ENCODE measurements at places on chromosomes 12 and 14.
A peak's percentile ranks its signal among the peaks of the same experiment; 100 is the strongest.

DNA sequence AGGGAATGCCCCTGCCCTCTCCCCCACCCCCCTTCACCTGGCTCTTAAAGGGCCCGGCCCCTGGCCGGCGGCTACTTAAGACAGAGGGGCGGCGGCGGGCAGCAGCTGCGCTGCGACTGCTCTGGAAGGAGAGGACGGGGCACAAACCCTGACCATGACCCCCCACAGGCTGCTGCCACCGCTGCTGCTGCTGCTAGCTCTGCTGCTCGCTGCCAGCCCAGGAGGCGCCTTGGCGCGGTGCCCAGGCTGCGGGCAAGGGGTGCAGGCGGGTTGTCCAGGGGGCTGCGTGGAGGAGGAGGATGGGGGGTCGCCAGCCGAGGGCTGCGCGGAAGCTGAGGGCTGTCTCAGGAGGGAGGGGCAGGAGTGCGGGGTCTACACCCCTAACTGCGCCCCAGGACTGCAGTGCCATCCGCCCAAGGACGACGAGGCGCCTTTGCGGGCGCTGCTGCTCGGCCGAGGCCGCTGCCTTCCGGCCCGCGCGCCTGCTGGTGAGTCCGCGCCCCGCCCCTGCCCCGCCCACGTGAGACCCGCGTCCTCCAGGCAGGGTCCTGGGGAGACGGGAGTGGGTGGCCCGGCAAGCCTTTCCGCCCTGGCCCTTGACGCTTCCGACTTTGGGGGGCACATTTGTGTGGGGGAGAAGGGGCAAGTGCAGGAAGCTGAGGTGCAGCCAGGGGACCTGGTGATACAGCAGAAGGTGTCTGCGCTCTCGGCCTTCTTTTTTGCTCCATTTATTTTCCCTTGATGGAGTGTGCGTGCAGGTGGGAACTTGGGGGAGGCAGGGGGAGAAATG lies at the start of gene IGFBP6:
TSS of gene IGFBP6 (plus strand) at position 104 of the 790 bp plus-strand sequence. CDS start at position 155, 51 bp downstream.
- DNase-seq = no peak

- no peak for DNase-seq
Observed at GRCh38 chr12:67885375-67886169, 103.7 kb upstream of the IFNG-AS1 start.

DNA sequence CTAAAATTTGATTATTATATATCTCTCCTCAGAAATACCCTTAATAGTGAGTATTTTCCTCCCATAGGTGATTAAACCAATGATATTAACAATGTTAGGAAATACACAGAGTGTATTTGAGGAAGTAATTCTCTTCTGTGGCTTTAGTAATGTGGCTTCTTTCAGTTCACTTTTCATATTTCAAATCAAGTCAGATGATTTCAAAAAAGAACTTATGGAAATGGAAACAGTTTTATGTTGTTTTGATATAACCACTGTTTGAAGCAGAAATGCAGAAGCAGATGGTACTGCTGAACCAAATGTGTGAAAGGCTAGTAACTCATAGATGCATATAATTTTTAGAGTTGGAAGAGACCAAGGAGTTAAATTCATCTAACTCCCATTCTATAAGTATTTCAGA lies 1.9 kb upstream of the GPR33 start:
- no peak for DNase-seq

DNA sequence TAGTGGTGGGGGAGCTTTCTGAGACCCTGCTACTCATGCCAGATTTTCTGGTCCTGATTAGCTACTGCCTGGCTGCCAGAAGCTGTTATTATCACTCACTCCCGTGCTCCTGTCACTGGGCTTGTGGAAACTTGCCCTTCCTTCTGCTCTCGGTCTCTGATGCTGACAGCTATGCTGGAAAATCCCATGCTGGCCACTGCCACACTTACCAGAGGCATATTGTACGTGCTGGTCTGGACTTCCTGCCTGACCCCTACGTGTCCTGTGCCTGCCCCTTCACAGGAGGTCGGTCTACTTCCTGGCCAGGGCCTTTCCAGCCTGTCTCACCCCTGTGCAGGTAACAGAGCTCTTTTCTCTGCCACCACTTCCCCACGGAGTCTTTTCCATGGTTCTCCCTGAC lies 149.4 kb upstream of the PLEKHG7 start:
- DNase-seq = no peak

- DNase-seq = no peak
Observed at GRCh38 chr14:37924622-37925021, 283.1 kb upstream of the SSTR1 start.

DNA sequence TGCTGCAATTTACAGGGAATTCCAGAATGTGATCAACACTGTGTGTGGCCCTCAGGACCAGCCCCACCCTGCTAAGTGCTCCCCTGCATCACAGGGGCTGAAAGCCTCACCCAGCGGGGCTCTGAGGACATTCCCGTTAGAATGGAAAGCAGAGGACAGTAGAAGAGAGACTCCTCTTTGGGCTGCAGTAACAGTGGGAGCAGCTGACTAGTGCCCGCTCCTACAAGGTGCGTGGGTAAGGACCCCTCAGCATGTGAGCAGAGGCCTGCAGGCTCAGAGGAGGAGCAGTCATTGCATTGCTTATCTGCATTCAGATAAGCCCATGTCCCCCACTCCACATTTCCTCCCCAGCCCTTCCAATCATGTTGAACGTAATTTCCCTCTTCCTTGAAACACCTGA lies 120.1 kb downstream of the ITPR2 start:
- no peak for DNase-seq

GRCh38 chr14:69325086-69325485 lies 65.1 kb downstream of the GALNT16 start:
- DNase-seq = no peak

GRCh38 chr12:51512438-51512837 lies 78.6 kb upstream of the SCN8A start:
- DNase-seq = no peak

- no peak for DNase-seq
Observed at GRCh38 chr14:102516531-102517391, 7.2 kb upstream of the ANKRD9 start.

- DNase-seq = no peak
Observed at GRCh38 chr14:20732979-20733635, 12.6 kb upstream of the EDDM3A start.

DNA sequence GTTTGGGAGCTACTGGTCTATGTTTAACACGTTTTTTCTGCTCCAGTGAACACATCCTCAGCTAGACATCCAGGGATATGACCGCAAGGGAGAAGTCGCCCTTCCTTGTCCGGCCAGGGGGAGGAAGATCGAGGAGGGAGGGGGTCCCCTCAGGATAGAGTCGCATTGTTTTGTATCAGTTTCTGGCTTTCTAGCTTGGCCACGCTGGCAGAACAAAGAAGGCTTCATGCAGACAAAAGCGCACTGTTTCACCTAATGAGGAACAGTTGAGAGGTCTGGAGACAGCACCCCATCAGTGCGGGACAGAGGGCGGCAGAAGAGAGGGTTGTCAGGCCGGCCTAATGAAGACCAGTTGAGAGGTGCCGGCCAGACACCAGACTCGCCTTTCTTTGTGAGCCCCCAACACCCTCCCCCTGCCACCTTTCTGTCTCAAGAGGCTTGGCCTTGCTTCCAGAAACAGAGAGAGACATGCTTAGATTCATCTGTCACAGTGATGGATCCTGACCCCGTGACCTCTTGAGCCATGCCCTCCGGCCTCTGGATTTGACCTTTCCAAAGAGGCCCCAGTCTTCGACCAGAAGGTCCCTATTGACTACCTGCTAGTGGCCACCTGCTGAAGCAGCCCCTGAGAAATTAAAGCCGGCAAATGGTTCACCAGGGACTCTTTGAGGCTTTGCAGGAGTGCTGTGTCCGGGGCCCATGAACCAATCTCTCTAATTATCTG lies 254.7 kb upstream of the TBX3 start:
- DNase-seq = no peak

- DNase-seq = peak; percentile 79
Observed at GRCh38 chr12:113933201-113933786, 32.8 kb downstream of the RBM19 start.

DNA sequence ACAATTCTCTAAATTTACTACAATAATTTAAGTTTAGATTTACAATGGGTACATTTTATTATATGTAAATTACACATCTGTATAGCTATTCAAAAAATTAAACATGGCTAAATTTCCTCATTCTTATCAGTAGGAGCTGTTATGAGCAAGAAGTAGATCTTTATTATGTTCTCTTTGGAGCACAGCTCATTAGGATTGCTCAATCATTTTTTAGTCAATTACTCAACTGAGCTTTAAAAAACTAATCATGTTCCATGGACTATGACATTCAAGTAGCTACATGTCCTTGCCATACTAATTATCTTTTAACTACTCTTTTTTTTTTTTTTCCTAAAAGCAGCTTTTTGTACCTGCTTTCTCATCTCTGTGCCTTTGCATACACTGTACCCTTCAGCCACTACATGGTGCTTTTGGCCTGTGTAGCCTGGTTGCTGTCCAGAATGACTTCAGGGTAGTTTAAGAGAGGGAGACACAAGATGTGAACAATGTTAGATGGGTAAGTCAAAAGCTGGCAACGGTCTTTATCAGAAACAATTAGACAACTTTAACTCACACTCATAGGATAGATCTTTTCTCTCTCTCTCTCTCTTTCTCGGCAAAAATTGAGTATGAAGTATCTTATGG lies 69.0 kb downstream of the SSPN start:
- DNase-seq = no peak

DNA sequence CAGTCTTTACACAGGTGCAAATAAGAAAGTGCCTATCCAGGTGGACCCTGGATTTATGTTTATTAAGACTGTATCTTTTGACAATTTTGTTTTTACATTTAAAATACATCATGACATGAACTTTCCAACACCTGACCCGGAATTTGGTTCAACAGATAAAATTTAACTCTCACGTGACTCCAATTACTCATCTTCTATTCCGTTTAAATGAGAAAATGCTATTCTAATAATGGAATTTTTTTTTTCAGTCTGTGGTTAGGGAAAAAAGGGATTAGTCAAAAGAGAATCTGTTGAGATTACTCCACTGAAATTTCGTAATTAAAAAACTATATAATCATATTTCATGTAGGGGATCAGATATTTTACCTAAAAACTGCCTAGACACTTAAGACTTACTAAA lies 11.1 kb downstream of the VPS37B start:
- DNase-seq = no peak

GRCh38 chr14:105629886-105630215 lies 103.5 kb downstream of the TMEM121 start:
- DNase-seq = no peak

GRCh38 chr12:62103748-62104147 lies 156.5 kb upstream of the USP15 start:
- DNase-seq = no peak

- no peak for DNase-seq
Observed at GRCh38 chr12:81081726-81082125, 3.8 kb downstream of the ACSS3 start.

DNA sequence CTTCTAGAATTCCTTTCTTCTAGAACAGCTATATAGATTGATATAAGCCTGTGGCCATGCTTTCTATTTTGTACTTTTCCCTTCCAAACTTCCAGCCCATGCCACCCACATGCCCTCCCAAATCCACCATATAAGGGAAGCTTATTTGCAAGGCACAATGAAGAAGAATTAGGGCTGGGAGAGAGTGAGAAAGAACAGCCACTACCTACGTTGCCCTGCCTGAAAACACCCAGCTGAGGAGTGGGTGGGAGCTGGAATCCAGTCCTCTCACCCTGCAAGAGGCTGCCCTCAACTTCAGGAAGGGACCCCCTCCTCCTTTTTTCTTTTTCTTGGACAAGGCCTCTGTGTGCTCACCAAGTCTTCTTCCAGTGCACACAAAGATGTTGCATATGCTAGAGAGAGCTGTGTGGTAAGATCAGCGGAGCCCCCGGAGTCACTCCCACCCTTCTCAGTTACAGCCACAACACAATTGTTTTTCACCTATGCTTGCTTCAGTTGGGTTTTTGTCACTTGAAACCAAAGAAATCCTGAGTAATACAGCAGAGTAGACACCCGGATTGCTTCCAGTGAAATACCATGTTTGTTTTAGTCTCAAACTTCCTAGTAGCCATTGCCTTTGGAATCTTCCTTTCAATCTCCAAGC lies 38.8 kb downstream of the CDKL1 start:
- no peak for DNase-seq

GRCh38 chr12:50786498-50787231 lies 22.8 kb downstream of the ATF1 start:
- no peak for DNase-seq

- no peak for DNase-seq
Observed at GRCh38 chr12:20492251-20492760, 124.0 kb downstream of the PDE3A start.

GRCh38 chr12:19312637-19313036 lies 126.7 kb upstream of the AEBP2 start:
- no peak for DNase-seq

- no peak for DNase-seq
Observed at GRCh38 chr12:108805136-108805535, 52.2 kb downstream of the SSH1 start.

GRCh38 chr14:50026396-50026795 lies 90.0 kb downstream of the VCPKMT start:
- DNase-seq = no peak

DNA sequence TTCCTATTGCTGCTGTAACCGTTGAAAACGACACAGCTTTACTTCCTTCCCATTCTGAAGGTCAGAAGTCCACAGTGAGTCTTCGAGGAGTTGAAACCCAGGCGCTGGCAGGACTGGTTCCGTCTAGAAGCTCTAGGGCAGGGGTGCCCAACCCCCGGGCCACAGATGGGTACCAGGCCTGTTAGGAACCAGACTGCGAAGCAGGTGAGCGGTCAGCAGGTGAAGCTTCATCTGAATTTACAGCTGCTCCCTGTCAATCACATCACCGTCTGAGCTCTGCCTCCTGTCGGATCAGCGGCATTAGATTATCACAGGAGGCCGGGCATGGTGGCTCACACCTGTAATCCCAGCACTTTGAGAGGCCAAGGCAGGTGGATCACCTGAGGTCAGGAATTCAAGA lies 12.6 kb upstream of the SFSWAP start:
- DNase-seq = no peak

- no peak for DNase-seq
Observed at GRCh38 chr14:87131879-87132278, 861.1 kb downstream of the GALC start.

GRCh38 chr14:74897642-74898041 lies 15.9 kb downstream of the DLST start:
- DNase-seq = no peak

DNA sequence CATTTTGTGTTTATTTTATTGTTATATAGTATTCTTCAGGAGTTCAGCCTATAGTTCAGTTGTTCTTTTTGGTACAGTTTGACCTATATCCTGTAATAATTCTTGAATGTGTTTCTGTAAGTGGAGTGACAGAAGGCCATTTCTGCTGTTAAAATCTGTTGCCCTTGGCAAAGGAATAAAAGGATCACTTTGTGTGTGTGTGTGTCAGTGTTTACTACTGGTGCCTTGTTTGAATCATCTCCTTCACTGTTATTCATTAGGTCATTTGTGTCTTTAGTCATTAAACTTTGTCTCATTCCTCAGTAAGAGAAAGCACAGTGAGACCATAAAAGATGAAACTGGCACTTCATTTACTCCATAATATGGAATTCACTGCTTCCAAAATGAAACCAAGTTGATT lies 130.7 kb downstream of the TMTC2 start:
- no peak for DNase-seq

GRCh38 chr12:107929436-107929835 lies 154.9 kb downstream of the ASCL4 start:
- DNase-seq = no peak
